ENCODE measurements at places on chromosomes 3 and 15. TPM values are rescaled to one million over a fixed set of nuclear protein-coding genes. Genes with fewer than 3 reads are reported as not detected.

STAB1 gene
- total RNA-seq = 52.2 TPM

FAM107A gene
- 29.9 TPM for total RNA-seq

SLC15A2 gene
- total RNA-seq = 0.92 TPM

- no peak for DNase-seq
These were observed 85.3 kb downstream of the RPLP1 start for GRCh38 chr15:69537901-69538300.

GRCh38 chr3:50603261-50604109 is 8.1 kb downstream of the CISH start:
- no peak for DNase-seq

DNA sequence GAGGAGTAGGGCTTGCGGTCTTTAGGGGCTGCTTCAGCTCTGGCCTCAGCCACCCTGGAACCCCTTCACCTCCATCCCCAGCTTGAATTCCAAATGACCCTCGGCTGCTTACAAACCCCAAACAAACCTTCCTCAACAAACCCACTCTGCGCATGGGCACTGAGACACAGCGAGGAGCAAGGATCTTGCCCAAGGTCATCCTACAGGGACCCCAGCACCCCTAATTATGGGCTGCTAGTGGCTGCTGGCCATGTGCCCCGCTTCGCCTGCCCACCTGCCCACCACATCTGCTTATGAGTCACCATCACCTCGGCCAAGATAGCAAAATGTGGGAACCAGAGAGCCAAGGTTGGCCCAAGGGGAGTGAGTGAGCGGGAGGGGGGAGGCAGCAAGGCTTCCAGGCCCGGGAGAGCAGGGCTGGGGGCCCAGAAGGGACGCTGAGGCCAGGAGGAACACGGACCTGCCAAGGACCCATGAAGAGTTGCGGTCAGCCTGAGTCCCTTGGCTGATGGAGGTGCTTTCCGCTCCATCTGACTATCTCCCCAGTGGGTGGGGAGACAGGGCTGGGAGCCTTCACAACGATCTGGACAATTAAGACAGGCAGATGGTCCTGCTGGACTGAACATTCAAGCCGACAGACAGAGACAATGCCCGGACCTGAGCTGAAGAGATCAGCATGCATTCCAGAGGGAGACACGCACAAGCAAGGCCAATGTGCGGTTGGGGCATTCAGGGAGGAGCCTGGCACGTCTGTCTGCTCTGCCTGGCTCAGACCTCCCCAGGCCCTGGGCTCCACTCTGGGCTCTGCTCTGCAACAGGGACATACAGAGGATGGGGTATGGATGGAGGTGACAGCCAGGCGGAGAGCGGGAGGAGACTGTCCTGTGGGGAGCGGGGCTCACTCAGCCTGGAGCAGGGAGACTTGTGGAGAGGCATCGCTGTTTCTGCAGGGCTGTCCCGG is 10.8 kb upstream of the GRIP2 start:
- no peak for DNase-seq

GRCh38 chr15:23645371-23646164 is 2.1 kb downstream of the MAGEL2 start:
- DNase-seq = no peak
